ENCODE measurements at places on chromosomes 1 and 21.
A peak's percentile ranks its signal among the peaks of the same experiment; 100 is the strongest.

DNA sequence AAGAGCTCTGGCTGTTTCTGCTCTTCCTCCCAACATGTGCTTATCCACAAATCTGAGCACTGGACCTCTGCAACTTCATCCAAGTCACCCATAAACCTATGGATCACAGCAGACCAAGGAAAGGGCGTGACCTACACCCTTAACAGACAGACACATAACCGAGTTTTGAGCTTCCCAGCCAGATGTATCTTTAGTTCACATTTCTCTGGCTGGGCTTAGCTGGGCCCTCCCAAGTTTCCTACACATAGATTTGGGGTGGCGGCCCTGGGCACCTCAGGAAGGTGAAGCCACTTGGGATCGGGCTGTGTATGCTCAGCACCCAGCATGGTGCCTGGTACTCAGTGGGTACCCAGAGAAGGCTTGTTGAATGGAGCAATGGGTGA, 26.4 kb downstream of the FAAH start:
- DNase-seq = no peak

DNA sequence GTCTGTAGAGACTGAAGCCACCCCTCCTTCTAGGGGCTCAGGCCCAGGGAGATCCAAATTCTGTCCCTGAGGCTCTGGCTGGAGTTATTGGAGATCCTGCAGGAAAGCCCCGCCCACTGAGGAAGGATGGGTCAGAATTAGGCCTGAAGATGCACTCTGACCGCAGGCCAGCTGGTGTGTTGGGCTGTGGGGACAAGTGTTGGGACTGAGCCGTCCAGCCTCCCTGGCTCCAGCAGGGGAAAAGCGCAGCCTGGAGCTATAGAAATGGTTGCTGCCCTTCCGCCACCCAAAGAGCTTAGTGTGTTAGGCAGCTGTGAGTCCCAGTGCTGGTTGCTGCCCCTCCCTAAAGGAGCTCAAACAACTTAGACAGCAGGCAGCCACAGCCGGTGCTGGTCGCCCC, 33.0 kb upstream of the PRRX1 start:
- no peak for DNase-seq

DNA sequence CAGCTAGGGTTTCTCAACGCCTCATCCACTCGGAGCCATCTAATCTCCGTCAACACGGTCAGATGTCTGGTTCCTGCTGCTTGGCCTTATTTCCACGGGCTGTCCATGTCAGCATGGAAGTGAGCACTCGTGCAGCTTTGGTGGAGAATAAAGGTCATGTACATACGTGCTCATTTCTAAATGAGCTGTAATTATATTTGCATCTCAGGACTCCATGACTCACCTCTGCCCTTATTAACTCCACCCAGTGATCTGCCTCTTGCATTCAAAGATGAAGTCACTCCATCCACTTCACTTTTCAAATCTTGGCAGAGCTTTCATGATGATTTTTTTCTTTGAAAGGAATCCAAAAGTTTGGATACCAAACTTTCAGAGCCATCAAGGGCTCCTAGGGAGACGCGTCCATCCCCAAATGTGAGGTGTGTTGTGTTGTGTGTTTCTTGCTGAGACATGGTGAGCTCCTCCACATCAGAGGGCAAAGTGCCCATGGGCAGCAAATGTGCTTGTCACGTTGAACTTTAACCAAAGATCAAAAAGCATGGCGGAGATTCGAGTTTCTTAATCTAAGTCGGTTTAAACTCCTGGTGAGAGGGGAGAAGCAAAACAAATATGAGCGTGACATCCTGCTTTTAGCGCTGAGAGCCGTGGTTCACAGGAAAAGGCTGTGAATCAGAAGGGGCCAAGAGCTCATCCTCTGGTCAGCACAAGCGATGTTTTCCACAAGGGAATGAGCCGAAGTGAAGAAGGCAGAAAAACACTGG, 68.6 kb upstream of the ERRFI1 start:
- DNase-seq = peak; percentile 36

DNA sequence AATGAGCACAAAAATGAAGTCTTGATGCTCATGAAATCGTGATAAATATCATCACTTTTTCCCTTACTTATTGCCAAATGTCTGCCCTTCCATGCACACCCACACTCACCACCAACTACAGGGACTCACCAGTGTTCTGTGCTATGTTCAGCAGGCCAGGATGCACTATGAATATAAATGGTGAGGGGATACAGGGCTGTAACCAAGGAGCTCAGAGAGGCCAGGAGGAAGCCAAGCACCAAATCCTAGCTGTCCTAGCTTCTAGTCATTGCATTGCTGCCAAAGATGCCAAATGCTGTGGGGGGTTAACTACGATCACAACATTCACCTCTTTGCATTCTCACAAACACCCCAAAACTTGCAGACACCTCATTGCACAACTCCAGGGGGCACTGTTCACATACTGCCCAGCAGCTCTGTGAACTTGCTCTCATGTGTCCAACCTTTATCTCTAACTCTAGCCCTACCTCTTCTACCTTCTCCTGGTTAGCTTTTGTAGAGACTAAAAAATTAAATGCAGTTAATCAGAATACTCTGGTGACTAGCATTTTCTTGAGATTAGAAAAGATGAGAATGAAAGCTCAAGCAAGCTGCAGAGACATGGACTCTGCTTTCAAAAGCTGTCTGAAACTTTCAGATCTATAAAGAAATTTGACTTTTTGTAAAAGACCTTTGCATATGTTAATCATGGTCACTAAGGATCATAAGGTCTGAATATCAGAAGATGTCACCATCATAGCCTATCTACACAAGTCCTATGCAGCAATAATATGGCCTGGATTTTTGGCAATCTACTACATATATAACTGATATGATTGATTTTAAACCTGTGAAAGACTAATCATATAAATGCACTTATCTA, 13.9 kb upstream of the KIF14 start:
- DNase-seq = no peak

DNA sequence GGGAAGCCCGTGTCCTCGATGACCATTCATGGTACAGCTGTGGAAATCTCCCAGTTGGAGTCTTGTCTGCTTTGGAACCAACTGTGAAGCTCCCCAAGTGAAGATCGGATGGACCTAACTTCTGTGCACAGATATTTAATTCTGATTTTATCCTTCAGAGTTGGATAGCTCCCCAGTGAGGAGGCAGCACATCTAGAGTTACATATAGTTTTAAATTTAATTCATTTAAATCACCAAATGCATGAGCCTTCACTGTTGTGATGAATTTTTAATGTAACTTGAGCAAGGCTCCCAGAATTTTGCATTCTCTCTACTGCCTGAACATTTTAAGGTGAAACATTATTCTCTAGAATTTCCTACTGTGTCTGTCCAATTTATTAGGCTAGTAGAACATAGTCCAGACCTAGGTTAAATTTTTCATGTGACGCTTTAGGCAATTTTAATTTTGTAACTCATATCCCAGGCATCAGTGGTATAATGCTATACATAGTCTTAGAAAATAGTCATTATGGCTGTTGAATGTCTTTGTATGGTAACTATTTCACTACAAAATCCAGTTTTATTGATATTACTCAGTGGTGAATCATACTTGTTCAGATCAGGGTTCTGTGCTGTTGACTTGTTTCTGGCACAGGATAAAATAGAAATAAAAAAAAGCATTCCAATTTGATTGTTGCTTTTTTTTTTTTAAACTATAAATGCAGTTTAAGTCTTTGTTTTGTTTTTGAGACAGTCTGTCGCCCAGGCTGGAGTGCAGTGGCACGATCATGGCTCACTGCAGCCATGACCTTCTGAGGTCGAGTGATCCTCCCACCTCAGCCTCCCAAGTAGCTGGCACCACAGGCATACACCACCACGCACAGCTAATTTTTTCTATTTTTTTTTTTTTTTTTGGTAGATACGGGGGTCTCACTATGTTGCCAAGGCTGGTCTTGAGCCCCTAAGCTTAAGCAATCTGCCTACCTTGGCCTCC, 66.9 kb downstream of the PRDM2 start:
- DNase-seq = no peak

DNA sequence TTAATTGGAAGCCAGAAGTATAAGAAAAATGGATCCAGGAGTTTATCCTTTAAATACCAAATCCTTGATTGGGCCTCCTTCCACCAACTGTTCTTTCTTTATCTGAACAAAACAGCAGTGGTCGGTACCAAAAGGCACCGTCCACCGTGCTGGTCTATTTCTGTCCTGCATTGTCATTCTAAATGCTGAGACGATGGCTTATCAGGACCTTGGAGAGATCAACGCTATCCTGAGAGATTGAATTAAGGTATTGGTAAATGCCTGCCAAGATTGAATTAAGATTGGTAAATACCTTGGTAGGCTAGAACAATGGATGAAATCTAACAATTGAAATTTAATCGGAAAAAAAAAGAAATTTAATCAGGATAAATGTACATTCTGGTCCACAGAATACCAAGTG, 73.4 kb upstream of the SOD1 start:
- DNase-seq = no peak

DNA sequence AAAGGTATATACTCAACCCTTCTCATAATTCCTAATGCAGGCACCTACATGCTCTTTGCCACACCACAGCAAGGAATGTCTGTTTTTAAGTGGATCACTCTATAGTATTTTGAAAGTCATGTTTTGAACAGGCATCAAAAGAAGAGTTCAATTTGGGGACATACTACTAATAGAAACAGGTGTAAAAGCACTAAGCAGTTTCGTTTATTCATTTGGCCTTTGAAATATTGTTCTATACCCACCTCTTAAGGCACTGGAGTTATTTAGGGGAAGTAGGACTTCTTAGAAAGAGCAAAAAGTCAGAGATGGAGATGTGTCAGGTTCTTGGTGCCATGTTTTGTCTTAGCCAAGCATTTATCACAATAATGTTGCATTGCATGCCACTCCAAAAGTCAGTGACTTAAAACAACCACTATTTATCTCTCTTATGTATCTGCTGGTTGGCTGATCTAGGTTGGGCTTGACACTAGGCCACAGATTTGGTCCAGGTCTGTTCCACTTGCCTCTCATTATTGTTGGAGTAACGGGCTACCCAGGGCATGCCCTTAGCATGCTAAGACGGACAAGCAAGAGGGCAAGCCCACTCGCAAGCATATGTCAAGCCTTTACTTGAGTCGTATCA, 107.5 kb downstream of the RGL1 start:
- DNase-seq = no peak

DNA sequence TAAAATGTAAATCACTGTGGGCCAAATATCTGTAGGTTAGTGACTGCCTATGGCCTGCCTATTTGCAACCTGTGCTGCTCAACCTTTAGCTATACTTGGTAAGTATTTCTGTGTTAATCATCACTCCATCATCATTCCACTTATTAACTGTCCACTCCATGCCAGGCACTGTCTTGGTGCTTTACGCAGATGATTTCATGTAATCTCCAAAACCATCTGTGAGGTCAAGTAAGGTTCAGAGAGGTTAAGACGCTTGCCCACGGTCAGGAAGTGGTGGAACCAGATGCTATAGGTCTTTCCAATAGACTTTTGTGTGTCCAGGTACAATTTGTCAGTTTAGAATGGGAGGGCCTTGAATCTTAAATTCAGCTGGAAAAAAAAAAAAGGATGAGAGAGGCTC, 10.8 kb upstream of the PHACTR4 start:
- no peak for DNase-seq

DNA sequence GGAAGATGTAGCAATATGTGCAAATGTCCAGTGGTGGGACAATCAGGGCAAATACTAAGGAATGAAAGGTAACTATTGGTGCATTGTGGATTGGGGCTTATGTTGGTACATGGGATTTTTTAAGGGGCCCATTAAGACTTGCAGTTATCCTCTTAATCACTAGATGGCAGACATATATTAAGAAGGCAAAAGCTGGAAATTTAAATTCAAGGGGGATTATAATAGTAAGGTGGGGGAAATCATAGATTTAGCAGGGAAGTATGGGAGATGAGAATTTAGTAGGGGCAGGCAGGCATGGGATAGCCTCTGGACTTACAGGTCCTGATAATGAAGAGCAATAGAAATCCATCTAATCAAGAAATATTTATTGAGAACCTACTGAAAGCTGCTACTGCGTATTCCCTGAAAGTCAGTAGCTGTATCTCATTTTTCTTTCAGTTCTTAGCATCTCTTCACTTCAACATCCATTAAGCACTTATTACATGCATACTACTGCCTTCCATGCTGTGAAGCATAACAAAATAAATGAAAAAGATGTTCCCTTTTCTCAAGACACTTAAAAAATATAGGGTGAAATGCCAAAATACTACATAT, 251.8 kb downstream of the CRB1 start:
- no peak for DNase-seq

- DNase-seq = no peak
Observed at GRCh38 chr1:203631349-203631748, 4.7 kb downstream of the ATP2B4 start.

DNA sequence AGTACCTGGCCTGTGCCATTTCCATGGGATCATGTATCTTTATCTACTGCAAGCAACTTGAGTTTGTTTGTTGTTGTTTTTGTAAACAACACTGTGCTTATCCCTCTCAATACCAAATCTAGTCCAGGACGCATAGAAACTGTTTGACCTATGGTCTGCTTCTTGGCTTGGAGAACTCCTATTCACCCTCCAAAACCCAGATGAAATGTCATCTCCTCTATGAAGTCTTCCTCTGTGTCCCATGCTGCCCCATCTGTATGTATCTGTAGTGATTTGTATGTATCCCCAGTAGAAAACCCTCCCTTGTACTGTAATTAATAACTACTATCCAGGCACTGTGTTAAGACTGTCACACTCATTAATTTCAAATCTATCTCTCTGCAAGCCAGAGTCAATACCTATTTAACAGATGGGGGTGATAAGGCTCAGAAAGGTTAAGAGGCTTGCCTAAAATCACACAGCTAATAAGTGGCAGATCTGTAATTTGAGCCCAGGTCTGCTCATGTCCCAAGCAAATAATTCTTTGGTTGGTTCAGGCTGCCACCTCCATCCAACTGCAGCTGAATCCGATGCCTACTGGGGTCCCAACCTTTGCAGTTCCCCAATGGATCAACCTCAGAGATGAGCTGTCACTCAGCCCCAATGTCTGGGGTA, 24.6 kb upstream of the ECE1 start:
- DNase-seq = no peak

DNA sequence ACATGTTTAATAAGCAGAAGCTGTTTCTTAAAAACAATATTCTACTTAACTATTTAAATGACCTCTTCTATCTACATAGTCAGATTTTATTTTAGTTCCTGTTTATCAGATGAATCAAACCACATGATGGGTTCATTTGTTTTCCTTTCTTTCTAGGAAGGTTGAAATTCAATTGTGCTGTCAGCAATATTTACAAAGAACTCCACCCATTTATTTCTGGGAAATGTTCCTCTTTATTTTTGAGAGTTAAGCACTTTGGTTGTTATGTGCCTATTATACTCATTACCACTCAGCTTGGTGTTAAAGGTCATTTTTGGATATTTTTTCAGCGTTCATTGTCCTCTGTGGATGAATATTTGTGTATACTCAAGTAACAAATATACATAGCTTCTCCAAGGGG, 84.9 kb downstream of the C4BPA start:
- no peak for DNase-seq

All from NCI-H226 (cell line).